ENCODE measurements at places on chromosomes 11 and 22.

- DNase-seq, result no peak
Observed at GRCh38 chr11:2180347-2180746, 8.7 kb upstream of the TH start.

- DNase-seq, result no peak
Observed at GRCh38 chr11:122976061-122976733, 5.4 kb downstream of the BSX start.

- no peak for DNase-seq
Observed at GRCh38 chr22:33519071-33519973, 401.0 kb downstream of the LARGE1 start.

DNA sequence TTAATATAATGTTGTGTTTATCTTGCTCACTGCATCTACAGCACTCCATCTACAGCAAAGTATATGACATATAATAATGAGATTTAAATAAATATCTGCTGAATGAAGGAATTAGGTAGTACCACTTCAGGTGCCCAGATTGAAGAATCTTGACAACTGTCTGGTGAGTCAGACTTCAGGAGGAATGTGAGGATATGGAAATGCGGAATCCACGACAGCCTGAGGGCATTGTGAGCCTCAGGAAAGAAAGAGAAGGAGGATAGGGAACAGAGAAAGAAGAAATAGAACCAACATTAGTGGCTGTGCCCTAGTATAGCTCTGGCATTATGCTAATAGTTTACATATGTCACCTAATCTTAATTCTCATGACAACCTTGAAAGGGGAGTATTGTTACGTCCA, 304.4 kb downstream of the AASDHPPT start:
- no peak for DNase-seq

GRCh38 chr11:28922386-28922981, 814.3 kb downstream of the METTL15 start:
- DNase-seq, result no peak

- no peak for DNase-seq
Observed at GRCh38 chr11:44652901-44653644, 73.7 kb upstream of the TSPAN18 start.

All from NCI-H1417 treated with DMSO at 0.1 percent for 48 hours (cell line).